Lung microvascular endothelial cell (primary cell): ENCODE measurements at places on chromosomes 16 and 17. TPM values are rescaled to one million over a fixed set of nuclear protein-coding genes. Genes with fewer than 3 reads are reported as not detected.

GRCh38 chr17:8472663-8473062 is 37.0 kb downstream of the NDEL1 start:
- DNase-seq, result no peak

DNA sequence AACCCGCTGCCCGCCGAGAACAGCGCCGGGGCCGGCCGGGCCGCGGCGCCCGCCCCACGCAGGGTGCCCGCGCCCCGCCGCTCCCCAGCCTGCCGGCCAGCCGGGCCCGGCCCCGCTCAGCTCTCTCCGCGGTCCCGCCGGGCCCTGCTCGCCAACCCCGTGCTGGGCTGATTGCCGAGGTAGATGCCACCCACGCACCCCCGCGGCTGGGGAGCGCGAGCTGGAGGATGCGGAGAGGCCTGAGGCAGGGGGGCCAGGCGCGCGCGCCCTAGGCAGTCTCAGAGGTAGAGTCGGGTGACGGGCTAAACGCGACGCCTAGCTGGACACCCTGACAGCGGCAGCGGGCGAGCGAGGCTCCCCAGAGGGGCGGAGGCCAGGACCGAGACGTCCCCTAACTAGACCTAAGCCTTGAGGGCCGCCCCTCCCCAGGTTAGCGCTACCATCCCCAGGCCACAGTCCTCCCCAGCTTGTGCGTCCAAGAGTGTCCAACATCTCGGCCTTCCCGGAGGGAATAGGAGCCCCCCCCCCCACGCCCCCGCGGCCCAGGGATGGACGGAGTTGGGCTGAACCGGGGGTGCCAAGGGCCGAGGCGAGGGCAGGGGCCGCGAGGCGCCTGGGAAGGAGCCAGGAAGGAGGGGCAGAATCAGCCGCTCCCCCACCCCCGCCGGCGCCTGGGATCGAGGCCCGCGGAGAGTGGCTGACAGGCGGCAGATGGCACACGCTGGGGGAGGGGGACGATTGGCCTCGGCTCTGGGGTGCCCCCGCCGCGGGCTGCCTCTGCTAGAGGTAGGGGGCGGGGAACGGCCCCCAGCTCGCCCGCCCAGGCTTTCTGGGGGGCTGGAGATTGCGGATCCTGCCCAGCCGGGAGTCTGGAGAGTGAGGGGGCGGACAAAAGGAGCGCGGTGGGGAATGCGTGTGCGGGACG is 2.5 kb upstream of the ZNF423 start:
- DNase-seq, result peak; percentile 46

- DNase-seq, result no peak
Measured at GRCh38 chr16:90031186-90031930, 12.1 kb upstream of the DBNDD1 start.

DNA sequence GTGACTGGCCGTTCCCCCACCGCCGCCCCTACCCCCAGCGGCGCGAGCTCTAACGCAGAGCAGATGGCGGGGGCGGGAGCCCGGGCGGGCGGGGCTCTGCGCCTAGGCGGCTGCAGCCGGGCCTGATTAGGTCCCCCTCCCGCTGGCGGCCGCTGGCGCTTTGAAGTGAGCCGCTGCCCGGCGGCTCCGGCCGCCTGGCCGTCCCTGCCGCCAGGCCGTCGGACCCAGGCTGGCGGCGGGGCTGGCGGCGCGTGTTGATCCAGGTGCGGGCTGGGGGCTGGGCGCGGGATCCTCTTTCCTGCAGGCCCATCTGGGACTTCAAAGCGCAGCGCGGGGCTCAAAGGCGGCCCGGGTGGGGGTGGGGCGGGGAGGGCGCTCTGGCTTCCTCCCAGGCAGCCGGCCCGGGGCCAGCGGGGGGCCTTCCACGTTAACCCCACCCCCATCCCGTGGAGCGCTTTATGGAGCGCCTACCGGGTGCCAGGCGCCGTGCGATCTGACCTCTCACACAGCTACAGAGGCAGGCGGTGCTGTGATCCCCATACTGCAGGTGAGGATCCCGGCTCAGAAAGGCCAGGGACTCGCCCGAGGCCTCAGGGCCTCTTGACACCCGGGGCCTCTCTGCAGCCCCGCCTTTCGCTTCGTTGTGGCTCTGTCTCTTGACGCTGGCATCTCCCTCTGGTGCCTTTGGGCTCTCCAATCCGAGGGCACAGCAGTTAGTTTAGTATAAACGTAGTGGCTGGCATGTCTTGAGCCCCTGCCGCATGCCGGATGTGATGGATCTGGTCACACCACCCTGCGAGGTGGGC is 80.0 kb upstream of the NKD1 start:
- DNase-seq, result no peak

Gene KRTAP4-4
- total RNA-seq, result not detected in 2 replicates

Gene GLIS2
- total RNA-seq, result 0.20 and 0.65 TPM in 2 replicates

Gene RHBDL1
- under 0.01 and 0.22 TPM in 2 replicates for total RNA-seq
